ENCODE measurements at places on chromosomes 16 and 17. TPM values are rescaled to one million over a fixed set of nuclear protein-coding genes. Genes with fewer than 3 reads are reported as not detected.

The OR1E1 gene
- total RNA-seq, result not detected

GRCh38 chr17:33169580-33170285, 123.4 kb downstream of the ASIC2 start:
- no peak for DNase-seq

DNA sequence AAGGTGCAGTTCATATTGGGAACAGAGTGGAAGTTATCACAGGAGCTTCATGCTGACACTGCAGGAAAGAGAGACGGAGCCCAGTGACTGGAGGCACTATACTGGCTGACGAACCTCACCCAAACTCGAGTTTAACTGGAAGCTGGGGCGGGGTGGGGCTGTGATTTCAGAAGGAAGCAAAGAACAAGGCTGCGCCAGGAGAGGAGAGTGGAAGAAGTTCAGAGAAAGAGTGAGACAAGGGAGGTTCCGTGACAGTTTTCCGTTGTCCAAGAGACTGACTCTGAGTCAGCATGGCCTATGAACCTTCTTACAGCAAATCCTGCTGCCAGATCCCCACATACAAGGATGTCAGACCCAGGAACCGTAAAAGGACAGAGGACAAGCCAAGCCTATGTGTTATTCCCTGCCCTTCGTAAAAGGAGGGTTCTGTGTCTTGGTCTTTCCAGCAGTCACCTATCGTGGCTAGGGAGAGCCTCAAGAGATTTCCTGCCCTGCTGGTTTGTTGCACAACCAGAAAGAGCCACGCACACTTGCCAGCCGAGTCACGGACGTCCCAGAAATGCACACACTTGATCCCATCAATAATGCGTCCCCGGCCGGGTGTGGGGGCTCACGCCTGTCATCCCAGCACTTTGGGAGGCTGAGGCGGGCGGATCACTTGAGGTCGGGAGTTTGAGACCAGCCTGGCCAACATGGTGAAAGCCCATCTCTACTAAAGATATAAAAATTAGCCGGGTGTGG, 5.1 kb downstream of the PITPNA start:
- DNase-seq, result no peak

The RAB26 gene
- total RNA-seq, result 9.5 TPM

GRCh38 chr16:88655053-88655732, 4.3 kb upstream of the CYBA start:
- no peak for DNase-seq

The GP1BA gene
- total RNA-seq, result not detected

GRCh38 chr16:14088155-14088753, 17.1 kb downstream of the MRTFB start:
- DNase-seq, result no peak

DNA sequence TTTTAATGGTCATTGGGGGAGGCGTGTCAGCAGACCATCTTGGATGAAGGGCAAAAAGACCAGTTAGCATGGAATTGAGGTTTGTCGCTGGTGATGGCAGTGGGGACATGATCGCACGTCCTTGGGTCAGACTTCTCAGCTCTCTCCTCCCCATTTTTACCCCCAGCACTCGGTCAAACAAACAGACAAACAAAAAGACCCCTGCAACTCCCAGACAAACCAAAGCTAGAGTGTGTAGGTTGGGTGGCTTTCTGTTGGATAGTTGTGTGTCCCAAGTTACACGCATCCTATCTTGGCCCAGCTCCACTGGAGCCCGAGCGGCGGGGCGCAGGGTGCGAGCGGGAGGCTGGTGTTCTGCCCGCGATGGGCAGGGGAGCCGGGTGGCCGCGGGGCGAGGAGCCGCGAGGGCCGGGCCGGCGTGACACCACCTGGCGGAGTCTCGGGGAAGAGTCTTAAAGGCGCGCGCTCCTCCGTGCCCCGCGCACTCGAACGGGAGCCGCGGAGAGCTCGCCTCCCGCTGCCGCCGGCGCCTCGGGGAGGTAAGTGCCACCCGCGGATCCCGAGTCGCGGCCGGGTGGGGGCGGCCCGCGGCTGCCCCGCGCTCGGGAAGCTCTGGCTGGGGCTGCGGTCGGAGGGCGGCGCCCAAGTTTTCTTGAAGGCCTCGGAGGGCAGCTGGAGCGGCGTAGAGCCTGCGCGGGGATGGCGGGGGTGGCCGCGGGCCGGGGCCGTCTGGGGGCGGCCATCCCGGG, 18.5 kb upstream of the NTN1 start:
- DNase-seq, result no peak

DNA sequence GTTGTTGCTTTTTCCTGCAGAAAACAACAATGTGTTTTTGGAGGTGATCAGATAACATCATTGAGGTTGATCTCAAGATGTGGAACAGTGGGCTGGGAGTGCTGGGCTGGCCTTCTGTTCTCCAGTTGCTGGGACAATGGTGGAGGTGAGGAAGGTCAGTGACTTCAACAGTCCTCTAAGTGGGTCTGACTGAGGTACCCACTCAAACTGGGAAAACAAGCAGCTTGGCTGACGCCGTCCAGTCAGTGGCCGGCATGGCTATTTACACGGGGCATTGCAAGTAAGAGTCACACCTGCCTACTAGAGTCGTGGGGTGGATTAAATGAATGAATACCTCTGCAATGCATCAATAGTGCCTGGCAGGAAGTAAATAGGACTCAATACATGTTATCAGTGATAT, 386.7 kb upstream of the ZFHX3 start:
- no peak for DNase-seq
